Stimulated activated CD8-positive, alpha-beta memory T cell treated with anti-CD3 and anti-CD28 coated beads, Interleukin-4, amount 100 ng/mL, for 48 hours (primary cell): ENCODE measurements at places on chromosomes 6 and 20.
A peak's percentile ranks its signal among the peaks of the same experiment; 100 is the strongest.

- DNase-seq = no peak
These were observed 31.1 kb downstream of the VSTM2L start for GRCh38 chr20:37933786-37934633.

GRCh38 chr20:59158673-59159072 is 4.9 kb upstream of the ZNF831 start:
- no peak for DNase-seq

DNA sequence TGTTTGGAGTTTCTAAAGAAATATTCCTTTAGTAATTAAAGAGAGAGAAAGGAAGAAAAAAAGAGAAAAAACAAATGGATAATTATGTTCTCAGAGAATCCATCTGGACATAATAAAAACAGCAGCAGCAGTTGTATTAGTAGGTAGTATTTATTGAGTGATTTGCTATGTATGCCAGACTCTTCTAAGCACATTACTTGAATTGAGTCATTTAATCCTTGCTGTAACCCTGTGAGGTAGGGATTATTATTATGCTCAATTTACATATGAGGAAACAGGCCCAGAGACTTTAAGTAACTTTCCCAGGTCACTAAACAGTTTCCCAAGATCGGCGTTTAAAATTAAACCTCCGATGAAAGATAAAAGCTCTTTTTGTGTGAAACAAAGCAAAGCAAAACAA is 238.8 kb downstream of the TSHZ2 start:
- DNase-seq = no peak

- DNase-seq = peak; percentile 17
These were observed 6.6 kb downstream of the EZR start for GRCh38 chr6:158812611-158813010.

DNA sequence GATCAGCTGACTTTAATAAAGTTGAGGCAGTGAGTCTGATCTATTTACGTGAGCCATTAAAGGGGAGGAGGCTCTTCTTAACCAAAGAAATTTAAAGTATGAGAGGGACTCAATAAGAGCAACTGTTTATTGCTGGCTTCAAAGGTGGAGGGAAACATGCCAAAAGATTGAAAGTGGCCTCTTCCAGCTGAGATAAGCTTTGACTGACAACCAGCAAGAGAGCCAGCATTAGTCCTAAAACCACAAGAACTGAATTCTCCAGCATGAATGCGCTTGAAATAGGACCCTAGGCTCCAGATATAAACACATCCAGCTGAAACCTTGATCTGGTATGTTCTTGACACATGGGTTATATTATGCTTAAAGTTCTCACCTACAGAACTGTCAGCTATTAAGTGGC is 123.1 kb upstream of the GJE1 start:
- DNase-seq = no peak

GRCh38 chr6:128487746-128488145 is 32.7 kb downstream of the PTPRK start:
- DNase-seq = no peak

DNA sequence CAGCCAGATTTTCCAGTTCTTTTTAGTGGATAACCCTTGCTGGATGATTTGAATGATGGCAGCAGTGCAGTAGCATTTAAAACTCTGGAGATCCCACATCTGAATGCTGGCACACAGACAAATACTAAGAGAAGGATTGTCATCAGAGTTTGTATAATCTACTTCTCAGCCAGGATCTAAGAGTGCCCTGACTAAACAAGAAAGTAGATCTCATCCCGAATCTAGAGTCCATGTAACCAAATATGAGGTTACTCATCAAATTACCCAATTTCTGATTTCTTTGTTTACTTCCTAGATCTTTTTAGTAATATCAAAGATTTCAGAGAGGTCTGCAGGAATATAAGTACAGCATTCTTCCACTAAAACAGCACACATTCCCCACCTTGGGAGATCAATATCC is 7.8 kb downstream of the TMC2 start:
- no peak for DNase-seq

DNA sequence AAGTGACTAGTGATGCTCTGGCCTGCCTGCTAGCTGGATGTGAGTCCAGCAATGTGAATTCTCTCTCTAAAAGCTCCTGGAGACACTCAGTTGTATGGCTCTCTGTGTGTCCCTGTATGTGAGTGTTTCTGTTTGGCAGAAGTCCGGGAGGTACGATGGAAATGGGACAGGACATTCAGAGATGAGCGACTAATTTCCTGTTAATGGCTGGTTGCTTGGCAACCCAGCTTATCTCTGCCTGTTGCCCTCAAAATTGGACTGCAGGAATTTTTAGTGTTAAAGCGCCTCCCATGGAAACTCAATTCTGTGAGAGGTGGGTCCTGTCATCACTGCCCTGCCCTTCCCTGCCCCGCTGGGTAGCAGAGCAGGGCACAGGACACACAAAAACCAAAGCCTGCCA is 136.8 kb upstream of the LRFN2 start:
- DNase-seq = no peak

GRCh38 chr20:53252002-53252401 is 279.8 kb downstream of the TSHZ2 start:
- no peak for DNase-seq

GRCh38 chr6:133980168-133980567 is 27.1 kb downstream of the TBPL1 start:
- DNase-seq = no peak

- DNase-seq = no peak
These were observed 54.2 kb downstream of the BCAS4 start for GRCh38 chr20:50848846-50849673.

DNA sequence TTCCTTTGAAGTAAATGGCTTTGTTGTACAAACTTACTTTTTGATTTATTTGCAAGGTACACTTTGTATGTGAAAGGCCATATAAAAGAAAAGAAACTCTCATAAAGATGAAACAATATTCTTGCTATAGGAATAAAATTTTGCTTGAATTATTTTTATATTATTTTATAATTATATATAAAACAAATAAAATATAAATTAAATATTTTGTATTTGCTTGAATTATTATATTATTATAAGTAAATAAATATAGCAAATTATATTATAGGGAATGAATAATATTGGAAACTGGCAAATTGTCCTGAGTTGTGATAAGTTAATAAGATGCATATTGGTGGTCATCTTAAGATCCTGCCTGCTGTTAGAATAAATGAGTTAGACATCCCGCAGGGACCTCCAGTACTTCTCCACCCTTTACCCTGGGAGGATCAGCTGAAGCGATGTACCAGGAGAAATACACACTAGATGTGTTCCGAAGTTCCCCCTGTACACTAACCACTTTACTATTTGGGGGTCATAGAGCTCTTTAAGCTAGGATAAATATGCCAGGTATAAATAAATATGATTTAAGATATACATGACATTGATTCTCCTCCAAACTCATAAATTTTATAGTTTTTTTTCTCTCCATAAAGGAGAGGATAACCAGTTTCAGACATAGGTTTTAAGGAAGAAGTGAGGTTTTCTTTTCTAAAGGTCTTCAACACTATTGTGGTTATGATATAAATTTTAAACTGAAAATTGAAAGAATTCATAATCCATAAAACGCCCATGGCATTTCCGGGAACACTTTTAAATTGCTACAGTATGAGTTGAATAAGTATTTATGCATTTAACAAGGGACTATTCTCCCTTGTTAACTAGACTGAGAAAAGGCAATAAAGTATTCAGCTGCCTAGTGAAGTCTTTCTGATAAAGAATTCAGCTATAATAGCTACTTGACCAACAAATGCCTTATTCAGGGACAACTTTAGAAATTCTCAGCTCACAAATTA is 486.3 kb upstream of the MARCKS start:
- no peak for DNase-seq

- DNase-seq = no peak
These were observed 335.5 kb upstream of the POU3F2 start for GRCh38 chr6:98498866-98499265.

DNA sequence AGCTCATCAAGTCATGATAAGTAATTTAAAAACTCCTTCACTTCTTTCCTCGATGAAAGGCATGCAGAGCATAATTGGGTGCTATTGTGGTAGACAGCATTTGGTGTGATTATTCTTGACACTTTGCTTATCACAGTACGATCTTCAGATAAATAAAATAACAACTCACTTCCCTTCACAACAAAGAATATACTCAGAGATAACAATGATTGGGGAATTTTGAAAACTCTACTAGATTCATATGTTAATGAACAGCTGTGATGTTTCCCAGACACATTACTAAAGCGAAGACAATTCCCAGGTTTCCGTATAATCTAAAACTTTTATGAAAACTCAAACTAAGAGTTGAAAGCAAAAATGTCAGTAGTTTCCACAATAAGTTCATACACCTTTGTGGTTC is 670.6 kb upstream of the EPHA7 start:
- no peak for DNase-seq

DNA sequence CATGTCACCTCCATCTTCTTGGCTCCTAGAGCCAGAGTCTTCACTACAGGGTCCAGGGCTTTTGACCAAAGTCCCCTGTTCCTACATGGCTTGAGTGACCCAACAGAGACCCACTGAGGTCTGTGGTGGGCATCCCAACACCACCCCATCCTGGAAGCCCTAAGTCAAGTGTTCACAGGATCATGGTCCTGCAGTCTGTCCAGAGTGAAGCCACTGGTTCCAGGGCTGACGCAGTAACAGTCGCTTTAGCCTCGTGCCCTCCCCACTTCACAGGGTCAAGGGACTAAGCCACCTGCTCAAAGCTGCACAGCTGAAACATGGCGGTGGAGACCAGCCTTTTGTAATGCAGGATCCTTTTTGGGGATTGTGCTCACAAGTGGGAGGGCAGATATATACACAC is 133.9 kb downstream of the JPH2 start:
- peak; percentile 14 for DNase-seq

GRCh38 chr20:22611636-22612035 is 27.3 kb upstream of the FOXA2 start:
- DNase-seq = no peak

DNA sequence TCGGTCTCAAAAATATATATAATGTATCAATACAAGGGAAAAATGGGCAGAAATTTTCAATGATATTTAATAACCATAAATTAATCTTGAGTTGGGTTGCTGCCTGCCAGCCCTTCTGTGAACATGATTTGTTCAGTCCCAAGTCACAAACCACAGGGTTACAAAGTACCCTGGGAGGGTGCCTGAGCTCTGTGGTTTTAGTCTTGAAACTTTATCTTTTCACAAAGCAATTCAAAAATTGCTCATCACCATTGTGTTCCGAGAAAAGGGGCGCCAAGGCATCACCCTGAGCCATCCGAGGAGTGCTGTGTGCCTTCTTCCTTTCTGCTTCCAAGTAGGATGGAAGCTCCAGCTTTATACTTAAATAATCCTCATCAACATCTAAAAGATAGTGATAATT is 141.6 kb upstream of the AKAP12 start:
- DNase-seq = peak; percentile 41

GRCh38 chr20:24819331-24819965 is 129.6 kb upstream of the CST7 start:
- no peak for DNase-seq

DNA sequence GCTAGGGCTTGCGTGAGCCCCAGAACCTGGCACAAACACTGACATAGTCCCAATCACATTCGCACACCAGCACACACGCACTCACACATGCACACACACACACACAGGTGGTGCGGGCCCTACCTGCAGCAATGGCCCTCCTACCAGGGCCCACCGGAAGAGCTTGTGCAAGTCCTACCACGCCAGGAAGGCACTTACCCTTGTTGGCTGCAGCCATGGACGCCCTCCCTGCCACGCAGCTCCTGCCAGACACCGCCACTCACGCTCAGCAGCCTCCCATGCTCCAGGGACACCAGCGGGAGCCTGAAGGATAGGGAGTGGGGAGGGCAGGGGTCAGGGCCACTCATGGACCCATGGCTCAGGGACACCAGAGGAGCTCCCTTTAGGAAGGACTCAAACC is 7.7 kb downstream of the ADISSP start:
- no peak for DNase-seq
